ENCODE measurements at places on chromosomes 6 and 20. TPM values are rescaled to one million over a fixed set of nuclear protein-coding genes. Genes with fewer than 3 reads are reported as not detected.

SEL1L2 gene
- not detected for total RNA-seq

GATA5 gene
- total RNA-seq: not detected

ULBP1 gene
- not detected for total RNA-seq

UBE2C gene
- total RNA-seq: 0.57 TPM

CST4 gene
- not detected for total RNA-seq

RANBP9 gene
- total RNA-seq: 49.2 TPM

TMEM200A gene
- 0.56 TPM for total RNA-seq

LAMA4 gene
- total RNA-seq: not detected

C6orf58 gene
- total RNA-seq: not detected

DNA sequence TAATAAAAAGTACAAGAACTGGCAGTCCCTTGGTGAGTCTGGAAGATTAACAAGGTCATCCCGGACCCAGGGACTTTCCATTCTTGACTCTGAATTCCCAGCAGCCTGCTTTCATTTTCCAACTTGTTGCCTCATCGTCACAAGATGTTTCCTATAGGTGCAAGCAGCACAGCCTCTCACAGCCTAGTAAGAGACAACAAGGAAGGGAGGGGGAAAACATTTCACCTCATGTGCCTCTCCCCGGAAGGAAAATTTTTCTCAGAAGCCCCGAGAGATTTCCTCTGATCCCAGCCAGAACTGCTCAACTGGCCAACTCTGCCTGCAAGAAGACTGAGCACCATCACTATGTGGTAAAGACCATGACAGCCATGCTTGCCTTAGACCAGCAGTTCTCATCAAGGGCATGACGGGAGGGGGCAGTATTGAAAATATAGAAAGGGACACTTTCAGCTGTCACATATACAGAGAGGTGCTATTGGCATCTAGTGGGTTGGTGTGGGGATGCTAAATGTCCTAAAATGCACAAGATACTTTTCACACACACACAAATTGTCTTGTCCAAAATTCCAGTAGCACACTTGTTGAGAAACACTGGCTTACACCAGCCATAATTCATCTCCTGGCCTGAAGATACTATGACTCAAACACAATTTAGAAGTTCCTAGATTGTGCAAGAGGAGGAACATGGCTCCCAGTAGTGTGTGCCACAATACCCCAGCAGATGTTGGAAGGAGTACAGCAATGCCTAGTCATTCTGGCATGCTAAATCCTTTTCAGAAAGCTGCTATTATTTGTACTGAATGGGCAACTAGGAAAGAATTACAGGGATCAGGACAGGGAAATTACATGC, 10.8 kb upstream of the WTAP start:
- no peak for DNase-seq

DNA sequence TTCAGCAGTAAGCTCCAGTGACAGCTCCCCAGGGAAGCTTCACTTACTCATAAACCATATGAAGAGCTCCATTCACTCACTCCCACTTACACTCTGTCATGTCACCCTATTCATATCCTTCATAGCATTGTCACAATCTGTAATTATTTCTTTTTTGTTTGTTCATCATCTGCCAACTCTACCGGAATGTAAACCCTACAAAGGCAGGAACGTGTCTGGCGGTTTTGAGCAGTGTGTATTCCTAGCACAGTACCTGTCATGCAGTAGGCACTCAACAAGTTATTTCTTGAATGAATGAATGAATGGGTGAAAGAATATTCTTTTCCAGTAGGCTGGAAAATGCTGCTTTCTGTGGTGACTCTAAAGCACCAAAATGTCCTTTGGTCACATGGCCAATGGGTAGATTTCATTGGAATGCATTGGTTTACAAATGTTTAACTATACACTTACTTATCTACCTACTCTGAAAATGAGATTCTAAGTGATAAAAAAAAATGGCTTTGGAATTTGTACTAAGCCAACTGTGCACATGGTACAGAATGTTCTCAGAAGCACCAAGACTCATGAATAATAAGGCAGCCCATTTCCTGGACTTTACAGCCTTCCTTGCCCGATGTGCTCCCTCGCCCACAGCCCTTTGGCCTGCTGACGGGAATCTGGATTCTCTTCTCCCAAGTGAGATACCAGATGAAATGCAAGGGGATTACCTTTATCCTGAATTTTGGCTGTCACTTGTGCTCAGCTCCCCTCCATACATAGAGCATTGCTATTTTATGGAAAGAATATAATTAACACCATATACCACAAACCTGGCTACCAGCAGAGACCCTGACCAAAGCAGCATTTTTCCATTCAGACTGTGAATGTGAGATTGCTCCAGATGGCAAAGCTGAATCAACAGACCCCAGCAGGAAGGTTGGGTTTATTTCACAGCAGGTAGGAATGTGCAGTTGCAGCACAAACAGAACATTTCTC, 273.3 kb downstream of the ALDH8A1 start:
- no peak for DNase-seq

GRCh38 chr6:33431880-33432541, 12.1 kb downstream of the SYNGAP1 start:
- no peak for DNase-seq

DNA sequence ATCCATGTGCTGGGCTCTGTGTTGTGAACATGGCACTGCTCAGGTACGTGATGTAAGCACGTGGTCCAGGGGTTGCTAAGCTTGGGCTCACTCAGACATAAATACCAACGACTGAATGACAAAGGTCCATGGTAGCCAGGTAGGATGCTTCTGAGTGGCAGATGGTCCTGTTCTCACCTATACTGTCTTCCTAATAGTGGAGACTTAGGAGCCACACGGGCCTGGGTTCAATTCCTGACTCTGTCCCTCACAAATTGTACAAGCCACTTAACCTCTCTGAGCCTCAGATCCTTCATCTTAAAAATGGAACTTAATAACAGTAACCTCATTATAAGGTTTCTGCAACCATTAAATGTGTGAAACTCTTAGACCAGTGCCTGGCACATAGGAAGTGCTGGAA, 6.8 kb downstream of the GCM2 start:
- DNase-seq: no peak

GRCh38 chr6:143767433-143767832, 75.7 kb upstream of the LTV1 start:
- DNase-seq: no peak

DNA sequence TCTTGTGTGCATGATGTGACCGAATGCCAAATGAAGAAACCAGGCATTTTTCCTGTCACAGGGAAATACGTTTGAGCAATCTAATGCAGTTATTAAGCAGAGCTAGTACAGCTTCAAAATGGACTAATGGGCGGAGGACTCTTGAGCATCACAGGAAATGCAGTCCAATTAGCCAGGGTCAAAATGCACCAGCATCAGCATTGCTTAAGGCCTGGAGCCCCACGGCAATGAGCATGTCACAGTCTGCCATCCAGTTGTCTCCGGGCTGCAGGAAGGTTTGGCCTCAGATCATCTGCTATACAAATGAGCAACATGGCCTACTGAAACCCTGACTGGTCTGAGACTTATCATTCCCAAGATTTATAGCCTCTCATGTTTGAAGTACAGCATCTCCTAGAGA, 652.1 kb upstream of the SLC35B3 start:
- no peak for DNase-seq

- DNase-seq: no peak
These were observed 94.1 kb upstream of the KCNG1 start for GRCh38 chr20:51116765-51117686.

DNA sequence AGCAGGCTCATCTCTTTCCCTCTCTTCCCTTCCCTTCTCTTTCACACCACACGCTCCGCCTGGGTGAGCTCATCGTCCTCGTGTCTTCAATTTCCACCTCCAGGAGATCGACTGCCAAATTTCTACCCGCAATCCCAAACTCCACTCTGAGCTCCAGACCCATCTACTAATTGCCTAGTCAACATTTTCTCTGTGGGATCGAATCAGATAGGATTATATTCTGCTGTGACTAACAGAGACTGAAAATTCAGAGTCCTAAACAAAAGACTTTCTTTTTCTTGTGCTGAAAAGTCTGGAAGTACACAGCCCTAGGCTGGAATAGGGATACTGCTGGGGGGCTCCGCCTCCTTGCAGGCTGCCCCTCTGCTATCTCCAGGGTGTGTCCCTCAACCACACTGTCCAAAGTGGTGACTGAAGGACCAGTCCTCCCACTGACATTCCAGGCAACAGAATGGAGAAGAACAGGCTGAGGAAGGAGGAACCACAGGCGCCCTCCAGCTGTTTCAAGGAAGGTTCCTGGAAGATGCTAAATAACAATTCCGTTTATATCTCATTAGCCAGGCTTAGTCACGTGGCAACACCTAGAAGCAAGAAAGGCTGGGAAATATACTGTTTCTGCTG, 5.0 kb upstream of the HSPA12B start:
- no peak for DNase-seq

DNA sequence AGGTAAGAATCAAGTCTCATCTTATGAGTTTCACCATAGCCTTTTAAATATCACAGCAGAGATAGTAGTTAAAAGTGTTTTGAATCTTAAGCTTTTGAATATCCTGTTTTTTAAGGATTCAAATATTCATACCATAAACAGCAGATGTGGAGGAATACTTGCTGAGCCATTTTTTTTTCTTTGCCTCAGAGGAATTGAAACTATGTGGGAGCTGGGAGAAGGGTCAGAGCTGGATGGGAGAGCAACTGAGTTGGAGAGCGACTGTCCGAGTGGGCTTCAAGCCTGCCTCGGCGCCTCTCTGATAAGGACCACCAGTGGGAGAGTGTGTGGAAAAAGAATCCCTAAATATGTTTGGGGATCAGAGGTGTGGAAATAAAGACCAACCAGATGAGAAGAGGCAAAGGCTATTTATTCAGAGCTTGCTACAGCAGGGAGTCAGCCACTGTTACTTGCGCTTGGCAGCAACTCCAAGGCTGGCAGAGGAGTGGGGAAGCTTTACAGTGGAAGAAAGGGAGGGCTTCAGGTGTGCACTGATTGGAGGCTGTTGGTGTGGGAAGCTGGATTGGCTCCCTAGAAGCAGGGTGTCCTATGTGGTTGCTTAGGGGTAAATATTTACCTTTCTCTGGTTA, 34.3 kb upstream of the MCUR1 start:
- DNase-seq: no peak

DNA sequence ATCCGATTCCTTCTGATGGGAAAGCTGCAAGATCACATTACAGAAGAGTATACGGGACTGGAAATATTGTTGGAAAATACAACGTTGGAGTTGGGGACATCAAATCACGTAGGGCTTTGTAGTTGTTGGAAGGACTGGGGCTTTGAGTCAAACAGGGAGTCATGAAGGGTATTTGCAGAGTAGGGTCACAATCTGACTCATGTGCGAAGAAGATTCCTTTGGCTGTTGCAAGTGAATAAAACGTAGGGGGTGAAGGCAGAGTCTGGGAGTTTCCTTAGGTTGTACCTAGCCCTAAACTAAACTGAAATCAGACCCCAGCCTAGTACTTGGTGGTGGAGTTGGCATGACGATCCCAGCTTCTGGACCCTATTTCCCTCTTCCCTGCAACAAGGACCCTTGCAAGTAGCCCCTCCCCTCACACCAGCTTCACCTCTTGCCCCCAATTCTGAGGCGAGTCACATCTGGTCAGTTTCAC, 32.3 kb downstream of the SNX5 start:
- no peak for DNase-seq

DNA sequence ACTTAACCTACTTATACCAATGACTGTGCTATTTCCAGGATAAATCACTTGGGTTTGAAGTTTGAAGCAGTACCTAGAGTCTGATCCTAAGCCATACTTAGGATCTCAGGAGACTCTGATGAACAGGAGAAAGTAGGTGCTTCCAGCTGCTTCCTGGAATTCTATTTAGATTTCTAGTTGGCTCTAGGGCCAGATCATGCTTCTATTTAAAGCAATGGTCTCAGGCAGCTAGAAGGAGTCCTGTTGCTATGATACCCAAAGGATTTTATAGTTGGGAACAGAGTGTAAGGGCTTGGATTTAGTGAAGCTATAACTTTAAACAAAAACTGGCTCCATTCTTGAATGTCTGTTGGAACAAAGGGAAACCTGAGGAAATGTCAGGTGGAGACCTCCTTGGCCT, 52.4 kb upstream of the TINAG start:
- DNase-seq: no peak

DNA sequence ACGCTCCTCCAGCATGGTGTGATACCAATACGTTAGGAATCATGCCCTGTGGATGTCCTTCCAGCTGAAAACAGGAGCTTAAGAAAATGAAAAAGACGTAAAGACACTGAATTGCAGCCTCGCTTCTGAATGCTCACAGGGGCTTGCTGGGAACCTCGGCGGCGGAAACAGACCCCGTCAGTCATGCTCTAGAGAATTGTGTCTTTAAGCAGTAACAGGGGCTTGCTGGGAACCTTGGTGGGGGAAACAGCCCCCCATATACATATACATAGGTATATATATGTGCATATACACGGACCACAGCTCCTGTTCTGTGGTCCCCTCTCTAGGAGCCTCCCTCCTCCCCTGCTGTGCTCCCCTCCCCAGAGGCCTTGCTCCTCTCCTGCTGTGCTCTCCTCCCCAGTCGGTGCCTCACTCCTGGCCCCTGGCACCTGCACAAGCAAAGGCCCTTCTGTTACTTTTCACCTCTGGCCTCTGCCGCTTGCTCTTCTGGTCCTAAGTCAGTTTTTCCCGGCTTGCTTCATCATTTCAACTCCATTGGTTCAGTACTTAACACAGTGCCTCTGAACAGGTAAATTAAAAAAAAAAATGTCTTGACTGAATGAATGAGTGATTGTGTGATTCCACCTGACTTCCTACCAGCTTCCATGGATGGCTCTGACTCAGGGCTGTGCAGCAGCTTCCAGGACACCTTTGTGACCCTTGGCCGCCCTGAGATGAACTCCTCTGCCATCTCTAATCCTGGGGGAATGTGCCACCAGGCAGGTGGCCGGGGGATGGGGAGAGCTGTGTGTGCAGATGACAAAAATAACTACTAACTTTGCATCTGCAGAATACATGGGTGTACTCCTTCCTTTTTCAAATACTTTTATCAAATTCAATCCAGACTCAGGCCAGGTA, 246.1 kb downstream of the SMOC2 start:
- no peak for DNase-seq

- DNase-seq: no peak
These were observed 24.3 kb downstream of the CAPN11 start for GRCh38 chr6:44182911-44183390.

DNA sequence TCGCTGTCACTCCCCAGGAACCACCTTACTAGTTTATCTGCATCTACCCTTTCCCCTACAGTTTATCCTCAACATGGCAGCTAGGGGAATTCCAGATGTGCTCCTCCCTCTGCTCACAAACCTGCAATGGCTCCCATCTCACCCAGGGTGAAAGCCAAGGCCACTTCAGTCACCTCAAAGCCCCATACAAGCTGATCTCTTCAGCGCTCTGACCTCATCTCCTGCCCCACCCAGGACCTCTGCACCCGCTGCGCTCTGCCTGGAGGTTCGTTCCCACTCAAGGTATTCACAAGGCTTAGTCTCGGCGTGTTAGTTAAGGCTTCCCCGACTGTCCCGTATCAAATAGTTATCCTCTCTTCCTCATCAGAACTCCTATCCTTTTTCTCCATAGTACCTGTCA, 28.6 kb upstream of the SPDEF start:
- DNase-seq: no peak

GRCh38 chr6:100592929-100593328, 128.2 kb upstream of the SIM1 start:
- no peak for DNase-seq

GRCh38 chr6:169210611-169211010, 43.0 kb downstream of the THBS2 start:
- DNase-seq: no peak

- DNase-seq: no peak
These were observed 125.6 kb downstream of the FIG4 start for GRCh38 chr6:109816452-109817374.

- no peak for DNase-seq
These were observed 9.3 kb downstream of the NUDT3 start for GRCh38 chr6:34383161-34383631.

GRCh38 chr20:11193241-11193640, 519.4 kb upstream of the JAG1 start:
- DNase-seq: no peak

- DNase-seq: no peak
These were observed 92.7 kb upstream of the CD93 start for GRCh38 chr20:23178806-23179205.

Data from naive thymus-derived CD4-positive, alpha-beta T cell (primary cell).